ENCODE measurements at places on chromosomes 16 and 17.
A peak's percentile ranks its signal among the peaks of the same experiment; 100 is the strongest.

DNA sequence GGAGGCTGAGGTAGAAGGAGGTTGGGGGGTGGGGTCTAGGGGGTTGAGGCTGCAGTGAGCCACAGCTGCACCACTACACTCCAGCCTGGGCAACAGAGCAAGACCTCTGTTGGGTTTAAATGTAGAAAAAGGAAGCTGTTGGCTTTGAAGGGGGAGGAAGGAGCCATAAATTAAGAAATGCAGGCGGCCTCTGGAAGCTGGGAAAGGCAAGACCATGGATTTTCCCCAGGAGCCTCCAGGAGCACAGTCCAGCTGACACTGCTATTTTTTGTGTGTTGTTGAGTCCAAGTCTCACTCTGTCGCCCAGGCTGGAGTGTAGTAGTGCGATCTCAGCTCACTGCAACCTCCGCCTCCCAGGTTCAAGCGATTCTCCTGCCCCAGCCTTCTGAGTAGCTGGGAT lies 15.9 kb downstream of the LITAF start:
- no peak for DNase-seq

DNA sequence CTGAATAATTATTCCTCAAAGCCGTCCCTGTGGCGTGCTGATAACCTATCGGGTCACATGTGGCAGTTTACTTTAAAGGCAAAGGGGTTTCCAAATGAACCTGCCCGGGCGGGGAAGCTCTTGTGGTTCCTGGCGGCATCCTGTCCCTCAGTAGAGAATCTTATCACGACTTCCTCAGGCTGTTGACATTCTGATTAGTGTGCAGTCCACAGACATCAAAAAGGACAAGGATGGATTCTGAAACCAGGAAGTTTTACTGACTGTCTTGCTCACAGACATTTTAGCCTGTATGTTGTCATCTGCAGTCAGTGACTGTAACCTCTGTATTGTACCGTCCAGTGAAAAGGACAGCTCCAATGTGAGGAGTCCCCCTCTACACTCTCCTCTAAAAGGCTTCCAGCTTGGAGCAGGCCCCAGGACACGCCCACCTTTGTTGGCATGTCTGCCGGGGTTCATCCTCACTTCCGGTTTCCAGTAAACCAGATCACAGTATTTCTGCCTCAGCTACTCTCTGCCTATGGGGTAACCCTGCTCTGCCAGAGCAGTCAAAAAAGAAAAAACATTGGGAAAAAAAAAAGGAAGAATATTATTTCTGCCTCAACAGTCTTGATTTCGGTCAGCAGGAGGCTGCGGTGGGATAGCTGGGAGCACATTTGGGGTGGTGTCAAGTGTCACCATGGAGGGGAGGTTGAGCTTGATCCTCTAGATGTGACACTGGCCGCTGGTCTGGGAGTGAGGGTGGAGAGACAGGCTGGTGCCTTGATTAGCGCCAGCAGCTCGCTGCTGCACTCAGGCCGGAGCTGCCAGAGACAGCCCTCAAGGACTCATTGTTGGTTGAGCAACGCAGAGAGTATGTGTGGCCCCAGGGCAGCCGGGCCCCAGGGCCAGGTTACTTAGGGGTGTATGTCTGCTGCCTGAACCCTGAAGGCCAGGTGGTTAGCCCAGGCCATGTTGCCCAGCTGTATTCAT lies 89.0 kb upstream of the DNAH17 start:
- DNase-seq = no peak

- no peak for DNase-seq
Measured at GRCh38 chr16:31113121-31114120, 4.0 kb upstream of the KAT8 start.

DNA sequence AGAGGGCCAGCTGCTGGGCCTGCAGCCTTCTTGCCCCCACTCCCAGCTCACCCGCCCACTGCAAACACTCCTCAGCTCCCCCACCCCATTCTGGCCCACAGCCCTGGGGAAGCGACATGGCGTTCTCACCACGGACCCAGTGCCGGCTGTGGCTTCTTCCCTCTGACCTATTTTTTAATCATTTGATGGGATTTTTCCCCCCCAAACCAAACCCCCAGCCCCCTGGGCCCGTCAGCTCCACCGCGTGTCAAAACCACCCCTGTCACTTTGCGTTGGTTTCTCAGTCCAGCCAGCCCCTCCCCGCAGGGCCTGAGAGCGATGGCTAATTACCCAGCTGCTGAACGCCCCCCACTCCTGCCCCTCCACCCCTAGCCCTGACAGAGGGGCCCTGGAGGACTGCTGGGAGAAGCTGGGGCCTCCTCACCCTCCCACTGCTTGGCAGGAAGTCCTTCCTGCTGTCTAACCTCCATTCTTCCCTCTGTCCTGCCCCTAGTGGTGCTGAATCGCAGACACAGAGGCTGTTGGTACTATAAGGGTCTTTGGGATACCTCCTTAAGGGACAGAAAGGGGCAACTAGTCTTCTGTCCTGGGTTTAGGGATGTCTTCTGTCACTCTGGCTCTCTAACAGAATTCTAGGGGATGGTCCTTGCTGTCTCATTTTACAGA lies 7.5 kb upstream of the TBX21 start:
- DNase-seq = peak; percentile 8

DNA sequence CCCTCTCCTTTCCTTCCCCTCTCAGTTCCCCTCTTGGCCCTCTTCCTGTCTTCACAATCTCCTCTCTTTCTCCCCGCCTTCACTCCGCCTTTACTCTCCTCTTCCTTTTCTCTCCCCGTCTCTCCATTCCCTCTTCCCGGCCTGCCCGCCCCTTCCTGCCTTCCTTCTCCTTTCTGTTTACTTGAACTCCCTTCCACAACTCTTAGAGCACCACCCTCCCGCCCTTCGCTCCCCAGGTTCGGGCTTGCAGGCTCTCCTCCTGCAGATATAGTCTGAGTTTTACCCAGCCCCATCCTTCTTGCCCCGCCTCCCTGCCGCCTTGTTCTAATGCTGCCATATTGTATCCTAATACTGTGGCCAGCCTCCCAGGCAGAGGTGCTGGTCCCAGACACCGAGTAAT lies 201.5 kb upstream of the N4BP1 start:
- DNase-seq = no peak

DNA sequence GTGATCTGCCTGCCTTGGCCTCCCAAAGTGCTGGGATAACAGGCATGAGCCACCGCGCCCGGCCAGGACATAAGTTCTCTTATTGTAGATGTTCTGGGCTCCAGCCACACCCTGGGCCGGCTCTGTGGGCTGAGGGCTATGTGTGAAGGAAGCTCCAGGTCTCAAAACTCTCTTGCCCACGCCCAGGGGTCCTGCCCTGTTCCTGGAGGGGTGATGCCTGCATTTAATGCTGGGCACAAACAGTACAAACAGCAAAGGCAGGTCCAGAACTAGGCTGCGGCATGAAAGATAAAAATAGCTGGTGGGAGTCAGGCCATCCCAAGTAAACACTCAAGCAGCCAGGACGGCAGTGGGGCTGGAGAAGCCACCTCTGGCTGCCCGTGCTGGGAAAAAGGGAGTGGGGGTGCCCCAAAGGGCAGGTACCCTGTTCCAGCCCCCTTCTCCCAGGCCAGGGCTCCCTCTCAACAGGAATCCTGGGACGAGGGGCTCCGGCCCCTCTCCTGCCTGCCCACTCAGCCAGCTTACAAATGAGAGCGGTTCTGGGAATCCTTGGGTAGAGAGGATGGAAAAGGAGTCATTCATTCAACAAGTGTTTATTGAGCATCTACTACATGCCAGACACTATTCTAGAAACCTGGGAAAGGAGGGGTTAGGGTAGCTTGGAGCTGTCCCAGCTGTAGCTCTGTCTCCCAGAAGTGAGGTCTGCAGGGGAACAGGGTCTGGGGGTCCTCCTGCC lies 4.6 kb downstream of the TRIM47 start:
- no peak for DNase-seq

- peak; percentile 91 for DNase-seq
Measured at GRCh38 chr17:28842282-28843012, at the start of gene FAM222B. Gene FAM222B (minus strand): TSS chr17:28842790. CDS start chr17:28766667, 76,123 bp downstream.

Measured in Right ventricle myocardium superior (tissue), 1 donor.